ENCODE measurements at places on chromosomes 16 and 17.

DNA sequence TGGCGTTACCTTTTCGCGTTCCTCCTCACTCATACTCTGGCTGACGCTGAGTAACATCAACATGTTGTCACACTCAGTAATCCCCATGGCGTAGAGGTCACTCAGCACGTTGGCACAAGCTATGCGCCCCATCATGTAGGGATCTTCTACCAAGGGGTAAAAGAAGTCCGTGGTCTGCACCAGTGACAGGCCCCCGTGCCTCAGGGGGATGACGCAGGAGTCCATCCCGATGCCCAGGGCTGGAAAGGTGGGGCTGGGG, 596 bp downstream of the SEPHS2 start:
- DNase-seq, result no peak

GRCh38 chr16:5891296-5891695, 793.7 kb upstream of the EEF2KMT start:
- no peak for DNase-seq

GRCh38 chr16:54931120-54932014, 702 bp downstream of the IRX5 start:
- DNase-seq, result peak; percentile 13

- DNase-seq, result no peak
Observed at GRCh38 chr16:69402439-69402838, 16.6 kb upstream of the TERF2 start.

- no peak for DNase-seq
Observed at GRCh38 chr17:1947229-1947742, 77.8 kb downstream of the RTN4RL1 start.

All from GM12892 (cell line).